ENCODE measurements at places on chromosomes 16 and 17.

DNA sequence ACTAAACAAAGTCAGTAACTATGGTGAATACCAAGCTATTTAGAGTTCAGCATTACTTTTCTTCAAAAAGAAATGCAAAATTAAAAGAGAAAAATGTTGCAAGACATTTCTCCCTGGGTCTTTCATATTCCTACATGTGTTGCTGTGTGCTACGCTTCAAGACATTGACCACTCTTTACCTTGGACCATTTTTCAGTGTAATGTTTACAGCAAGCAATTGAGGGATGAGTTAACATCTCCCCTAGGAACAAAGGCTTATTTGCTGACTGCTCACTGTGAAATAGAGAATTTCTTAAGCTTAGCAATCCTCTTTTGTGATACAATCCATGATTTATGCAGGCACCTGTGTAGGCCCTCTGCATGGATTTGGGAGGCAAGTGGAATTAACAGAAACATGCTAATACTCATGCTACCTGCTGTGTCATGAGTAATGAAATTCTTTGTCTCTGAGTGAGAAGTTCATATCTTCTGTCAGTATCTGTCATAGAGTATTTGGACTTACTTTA is 1202.9 kb upstream of the CDH8 start:
- DNase-seq, result no peak

- no peak for DNase-seq
Measured at GRCh38 chr16:20897253-20897897, 2.8 kb downstream of the DCUN1D3 start.

GRCh38 chr16:63192980-63193379 is 1156.7 kb upstream of the CDH8 start:
- DNase-seq, result no peak

GRCh38 chr17:33266116-33266515 is 27.0 kb downstream of the ASIC2 start:
- DNase-seq, result no peak

DNA sequence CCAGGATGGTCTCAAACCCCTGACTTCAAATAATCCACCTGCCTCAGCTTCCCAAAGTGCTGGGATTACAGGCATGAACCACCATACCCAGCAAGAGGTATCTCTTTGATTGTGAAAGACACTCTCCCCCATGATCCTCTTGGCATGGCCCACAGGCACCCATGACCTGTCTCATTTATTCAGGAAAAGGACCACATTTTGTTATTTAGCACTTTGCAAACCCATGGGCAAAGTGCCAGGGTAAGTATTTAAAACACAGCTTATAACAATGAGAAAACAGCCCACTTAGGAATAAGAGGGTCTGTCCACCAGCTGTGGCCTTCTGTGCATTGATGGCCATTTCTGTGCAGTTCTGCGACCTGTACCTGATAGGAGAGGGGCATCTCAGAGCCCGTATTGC is 12.8 kb upstream of the AKTIP start:
- DNase-seq, result no peak

GRCh38 chr17:19331543-19332245 is 30.8 kb downstream of the B9D1 start:
- no peak for DNase-seq

DNA sequence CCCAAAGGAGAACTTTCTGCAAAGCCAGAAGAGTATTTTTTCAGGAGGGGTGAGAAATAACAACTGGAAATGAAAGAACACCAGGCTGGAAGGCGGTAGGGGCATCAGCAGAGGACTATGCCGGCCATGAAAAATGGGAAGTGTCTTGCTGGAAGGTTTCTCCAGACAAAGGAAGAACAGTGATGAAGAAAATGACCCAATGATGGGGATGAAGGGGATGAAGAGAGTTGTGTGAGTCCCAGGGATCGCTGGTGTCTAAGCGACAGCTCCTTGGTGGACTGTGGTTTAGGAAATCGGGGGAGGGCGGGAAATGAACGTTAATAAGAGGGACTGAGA is 623 bp downstream of the TTLL6 start:
- no peak for DNase-seq

DNA sequence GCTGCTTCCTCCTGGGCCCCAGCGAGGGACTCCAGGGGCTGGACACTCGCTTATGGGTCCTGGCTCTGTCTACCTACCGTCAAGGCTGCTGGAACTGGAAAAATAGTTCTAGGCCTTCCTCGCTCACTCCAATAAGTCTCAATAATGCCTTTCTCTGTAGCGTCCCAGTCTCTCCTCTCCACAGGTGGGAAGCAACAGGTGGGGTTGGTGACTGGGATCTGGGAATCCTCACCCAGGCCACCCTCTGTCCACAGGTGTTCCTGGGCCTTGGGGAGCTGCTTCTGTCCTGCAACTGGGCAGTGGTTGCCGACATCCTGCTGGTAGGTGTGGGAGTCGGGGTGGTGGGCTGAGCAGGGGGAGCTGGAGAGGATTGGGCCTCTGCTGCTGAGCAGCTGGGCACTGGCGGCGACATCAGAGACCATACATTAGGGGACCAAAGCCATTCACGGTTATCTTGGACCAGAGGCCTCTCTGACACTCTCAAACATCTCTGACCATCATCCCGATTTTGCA is 20.3 kb upstream of the SPNS2 start:
- no peak for DNase-seq

GRCh38 chr17:66649818-66650543 is 184.9 kb upstream of the CACNG5 start:
- DNase-seq, result no peak

DNA sequence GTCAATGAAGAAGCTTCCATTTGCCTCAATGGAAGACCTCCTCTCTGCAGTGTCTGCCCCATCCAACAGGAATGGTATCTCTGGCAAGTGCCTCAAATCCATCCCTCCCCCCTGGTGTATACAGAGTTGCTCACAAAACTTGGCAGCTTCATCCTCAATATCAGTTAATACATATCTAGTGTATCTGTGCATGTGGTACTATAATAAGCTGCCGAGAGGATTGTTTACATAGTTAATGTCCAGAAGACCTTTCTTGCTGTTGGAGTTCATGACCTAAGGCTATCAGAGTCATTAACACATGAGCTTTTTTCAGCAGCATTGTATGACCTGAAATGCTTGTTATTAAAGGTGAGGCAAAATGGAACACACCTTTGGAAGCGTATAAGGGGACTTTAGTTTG is 14.0 kb upstream of the RASL10B start:
- DNase-seq, result no peak

GRCh38 chr17:48565022-48565554 is 13.1 kb downstream of the HOXB4 start:
- no peak for DNase-seq

DNA sequence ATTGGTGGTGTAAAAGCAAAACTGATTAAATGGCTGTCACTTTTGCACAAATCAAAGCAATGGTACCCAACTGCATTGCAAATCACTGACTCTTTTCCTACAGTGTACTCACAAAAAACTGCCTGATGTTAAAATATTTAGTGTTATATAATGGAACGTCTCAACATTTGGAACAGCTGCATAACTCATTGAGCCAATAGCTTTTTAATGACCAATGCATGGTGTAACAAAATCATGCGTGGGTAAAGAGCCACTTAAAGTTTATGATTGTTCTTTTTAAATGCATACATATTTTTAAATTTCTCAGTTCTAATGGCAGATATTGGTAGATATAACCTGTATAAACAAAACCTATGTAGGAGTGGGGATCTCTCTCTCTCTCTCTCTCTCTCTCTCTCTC is 204.0 kb upstream of the MPHOSPH6 start:
- no peak for DNase-seq

DNA sequence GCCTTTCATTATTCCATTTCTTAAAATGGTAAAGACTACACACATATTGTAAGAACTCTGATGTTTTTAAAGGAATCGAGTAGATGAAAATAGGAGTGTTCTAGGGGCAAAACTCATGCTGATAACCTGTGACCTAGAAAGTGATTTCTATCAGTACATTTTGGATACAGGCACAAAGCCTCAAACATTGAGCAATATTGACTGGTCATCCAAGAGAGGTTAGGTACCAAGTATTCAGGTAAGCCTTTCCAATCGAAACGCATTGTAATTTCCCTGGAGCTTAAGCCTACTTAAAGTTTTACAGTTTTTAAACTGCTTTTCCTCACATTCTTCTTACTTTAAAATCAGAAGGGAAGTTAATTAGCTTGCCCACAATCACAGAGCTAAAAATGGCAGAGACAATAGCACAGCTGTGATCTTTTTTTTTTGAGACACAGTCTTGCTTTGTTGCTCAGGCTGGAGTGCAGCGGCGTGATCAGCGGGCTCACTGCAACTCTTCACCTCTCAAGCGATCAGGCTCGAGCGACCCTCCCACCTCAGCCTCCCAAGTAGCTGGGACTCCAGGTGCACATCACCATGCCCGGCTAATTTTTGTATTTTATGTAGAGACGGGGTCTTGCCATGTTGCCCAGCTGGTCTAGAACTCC is 3.3 kb downstream of the GOT2 start:
- DNase-seq, result no peak

- peak; percentile 39 for DNase-seq
Measured at GRCh38 chr16:88634141-88634993, 4.0 kb upstream of the IL17C start.

DNA sequence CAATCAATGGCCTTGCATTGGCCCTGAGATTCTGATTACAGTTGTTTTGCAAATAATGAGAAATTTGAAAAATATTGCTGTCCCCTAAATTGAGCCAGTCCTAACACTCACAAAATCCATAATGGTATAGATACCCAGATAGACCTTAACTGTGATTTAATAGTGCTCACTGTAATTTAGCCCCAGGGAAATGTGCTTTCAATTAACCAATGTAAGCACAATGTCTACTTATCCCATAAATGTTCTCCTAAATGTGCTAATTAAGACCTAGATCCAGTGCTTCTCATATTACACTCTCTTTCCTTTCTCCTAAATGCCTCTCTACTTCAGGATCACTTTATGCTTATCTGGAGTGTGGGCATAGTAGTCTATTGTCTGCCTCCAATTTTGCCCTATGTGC is 417.8 kb upstream of the CCL2 start:
- no peak for DNase-seq

DNA sequence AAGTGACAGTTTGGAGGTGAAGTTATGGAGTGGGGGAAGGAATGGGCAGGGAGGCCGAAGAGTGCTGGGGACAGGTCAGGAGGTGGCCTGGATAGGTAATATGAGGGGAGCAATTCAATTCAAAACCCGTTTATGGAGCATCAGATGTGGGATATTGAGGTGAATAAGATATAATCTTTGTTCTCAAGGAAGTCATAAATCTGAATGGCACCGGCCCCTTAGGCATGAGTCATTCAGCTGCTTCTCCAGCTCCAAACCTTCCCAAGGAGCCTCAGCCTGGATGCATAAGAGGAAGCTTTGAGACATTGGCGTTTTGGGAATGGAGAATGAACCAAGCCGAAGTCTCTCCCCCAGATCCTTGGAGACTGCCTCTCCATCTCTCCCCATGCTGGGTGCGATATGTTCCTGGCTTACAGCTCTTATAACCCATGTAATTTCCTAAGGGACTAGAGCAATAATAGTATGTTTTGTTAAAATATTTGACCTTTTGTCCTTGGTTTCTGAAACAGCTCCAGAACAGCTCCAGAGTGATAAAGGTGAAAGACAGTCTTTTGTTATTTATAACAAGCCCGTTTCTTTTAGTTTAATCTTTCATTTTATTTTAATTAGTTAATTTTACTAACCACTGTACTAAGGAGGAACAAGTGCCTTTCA is 1.7 kb downstream of the TUBG2 start:
- DNase-seq, result no peak

DNA sequence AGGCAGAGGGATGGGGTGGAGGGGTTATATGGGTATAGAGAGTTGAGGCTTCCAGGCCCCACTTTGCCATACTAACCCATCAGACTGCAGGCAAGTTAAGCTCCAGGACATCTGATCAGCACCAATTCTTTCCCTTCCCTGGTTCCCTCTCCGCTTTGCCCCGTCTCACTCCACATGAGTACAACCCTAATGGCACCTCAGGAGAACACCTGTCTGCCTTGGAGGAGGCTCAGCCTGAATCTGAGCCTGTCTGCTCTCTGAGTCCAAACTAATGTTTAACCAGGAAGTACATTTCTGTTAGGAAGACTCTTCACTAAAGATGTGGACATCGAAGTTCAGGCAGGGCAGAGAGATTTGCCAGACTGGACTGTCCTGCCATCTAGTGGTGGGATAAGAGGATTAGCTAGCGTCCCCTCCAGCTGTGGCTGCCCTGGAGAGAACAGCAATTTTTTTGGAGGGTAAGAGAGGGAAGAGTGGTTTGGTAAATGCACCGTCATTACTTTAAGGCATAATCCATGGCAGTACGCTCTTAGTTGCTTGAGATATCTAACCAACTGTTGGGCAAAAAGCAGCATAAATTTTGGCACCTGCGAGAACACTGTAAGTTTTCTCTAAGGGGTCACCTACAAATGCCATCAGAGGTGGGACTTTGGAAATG is 29.2 kb upstream of the LRRC75A start:
- DNase-seq, result peak; percentile 60

GRCh38 chr16:27242868-27243590 is 25.5 kb downstream of the NSMCE1 start:
- no peak for DNase-seq
